ENCODE measurements at places on chromosomes 4 and X. TPM values are rescaled to one million over a fixed set of nuclear protein-coding genes. Genes with fewer than 3 reads are reported as not detected.

GRCh38 chr4:132062611-132063239 is 1086.4 kb upstream of the PCDH10 start:
- no peaks in the 10 kb centered on the region for H3K27me3 ChIP-seq
- H3K4me3 ChIP-seq, result no peak overlapping the region
- no peak overlapping the region for H3K27ac ChIP-seq
- H3K36me3 ChIP-seq, result no peaks in the 10 kb centered on the region
- H3K4me1 ChIP-seq, result no peaks in the 10 kb centered on the region

- no peak for DNase-seq
- no peaks in the 10 kb centered on the region for H3K27me3 ChIP-seq
- H3K4me3 ChIP-seq, result no peak overlapping the region
- H3K36me3 ChIP-seq, result no peaks in the 10 kb centered on the region
- no peak overlapping the region for H3K27ac ChIP-seq
- H3K4me1 ChIP-seq, result no peaks in the 10 kb centered on the region
Observed at GRCh38 chr4:180840142-180840541, 1403.1 kb upstream of the TENM3 start.

- no peaks in the 10 kb centered on the region for H3K4me1 ChIP-seq
- peaks cover 21% of the 10 kb centered on the region for H3K36me3 ChIP-seq
- peaks cover 2% of the 10 kb centered on the region for H3K27me3 ChIP-seq
- no peak overlapping the region for H3K4me3 ChIP-seq
Observed at GRCh38 chrX:118675326-118675965, 52.0 kb upstream of the IL13RA1 start.

GRCh38 chr4:87804871-87805270 is 5.5 kb downstream of the IBSP start:
- H3K4me1 ChIP-seq, result no peaks in the 10 kb centered on the region
- H3K4me3 ChIP-seq, result no peak overlapping the region
- DNase-seq, result no peak
- H3K27me3 ChIP-seq, result peaks cover 2% of the 10 kb centered on the region

REPS2 gene
- polyA plus RNA-seq, result 0.71 TPM

JCHAIN gene
- 0.76 TPM for polyA plus RNA-seq

Measured in immature natural killer cell (primary cell).